AG10803 (cell line): ENCODE measurements at places on chromosomes 7 and 10.
A peak's percentile ranks its signal among the peaks of the same experiment; 100 is the strongest.

DNA sequence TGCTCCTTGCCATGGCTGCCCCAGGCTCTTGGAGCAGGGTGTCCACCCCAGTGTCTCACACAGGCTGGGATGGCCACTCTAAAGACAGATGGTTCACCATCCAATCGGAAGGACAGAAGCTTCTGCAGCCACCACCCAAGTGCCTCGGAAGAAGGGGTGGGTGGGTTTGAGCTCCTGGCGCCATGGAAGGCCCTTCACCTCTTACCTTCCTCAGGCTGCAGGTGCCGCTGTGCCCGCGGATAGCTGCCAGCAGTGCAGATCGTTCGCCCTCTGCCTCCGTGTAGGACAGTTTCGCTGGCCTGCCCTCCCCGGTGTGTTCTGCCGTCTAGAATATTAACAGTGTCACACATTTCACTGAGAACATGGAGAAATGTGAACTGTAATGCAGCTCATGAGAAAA lies 243.6 kb upstream of the GRB10 start:
- DNase-seq = no peak

- no peak for DNase-seq
Observed at GRCh38 chr7:108018668-108019067, 15.7 kb upstream of the LAMB1 start.

DNA sequence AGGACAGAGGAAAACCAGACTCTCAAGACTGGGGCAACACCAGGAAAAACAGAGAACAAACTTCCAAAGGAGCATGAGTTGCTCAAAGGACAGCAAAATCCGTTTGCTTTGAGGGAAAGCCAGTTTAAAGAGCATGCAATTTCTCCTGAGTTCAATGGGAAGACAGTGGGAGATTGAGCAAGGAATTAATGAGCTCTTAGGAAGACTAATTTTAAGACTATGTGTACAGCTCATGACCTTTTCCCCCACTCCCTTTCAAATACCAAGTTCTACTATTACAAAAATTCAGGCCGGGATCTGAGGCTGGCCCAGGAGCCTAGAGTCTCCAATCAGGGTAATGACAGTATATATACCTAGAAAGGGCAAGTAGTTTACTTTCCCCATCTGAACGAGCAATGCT lies 79.2 kb downstream of the EPDR1 start:
- peak; percentile 40 for DNase-seq

DNA sequence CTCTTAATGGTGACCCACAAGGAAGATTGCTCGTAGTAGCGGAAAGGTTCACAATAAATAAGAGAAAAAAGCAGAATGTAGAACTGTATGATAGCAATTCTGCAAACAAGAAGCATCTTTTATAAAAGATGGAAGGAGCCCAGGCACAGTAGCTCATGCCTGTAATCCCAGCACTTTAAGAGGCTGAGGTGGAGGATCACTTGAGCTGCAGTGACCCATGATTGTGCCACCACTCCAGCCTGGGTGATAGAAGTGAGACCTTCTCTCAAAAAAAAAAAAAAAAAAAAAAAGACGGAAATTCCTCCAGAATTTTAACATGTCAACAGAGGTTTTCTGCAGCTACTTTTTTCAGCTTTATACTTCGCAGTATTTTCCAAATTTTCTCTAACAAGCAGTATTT lies 13.2 kb downstream of the GATAD1 start:
- no peak for DNase-seq

DNA sequence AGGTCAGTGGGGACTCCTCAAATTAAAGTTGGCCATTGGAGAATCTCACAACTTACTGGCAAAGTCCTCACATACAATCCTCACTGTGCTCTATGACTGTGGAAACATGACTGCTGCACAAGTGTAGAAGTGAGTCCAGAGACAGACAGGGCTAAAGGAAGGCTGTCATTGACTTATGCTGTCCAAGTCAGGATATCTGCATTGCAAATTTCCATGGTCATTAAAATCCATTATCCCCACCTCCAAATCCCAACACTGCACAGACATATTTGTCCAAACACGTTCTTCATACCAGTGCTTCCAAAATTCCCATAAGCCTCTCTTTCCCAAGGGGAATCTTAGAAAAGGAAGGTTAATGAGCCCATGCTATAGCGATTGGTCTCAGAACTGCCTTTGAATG lies 396.8 kb upstream of the ANKRD30A start:
- no peak for DNase-seq

GRCh38 chr7:142481548-142481947 lies 223.7 kb upstream of the PRSS58 start:
- DNase-seq = peak; percentile 49

DNA sequence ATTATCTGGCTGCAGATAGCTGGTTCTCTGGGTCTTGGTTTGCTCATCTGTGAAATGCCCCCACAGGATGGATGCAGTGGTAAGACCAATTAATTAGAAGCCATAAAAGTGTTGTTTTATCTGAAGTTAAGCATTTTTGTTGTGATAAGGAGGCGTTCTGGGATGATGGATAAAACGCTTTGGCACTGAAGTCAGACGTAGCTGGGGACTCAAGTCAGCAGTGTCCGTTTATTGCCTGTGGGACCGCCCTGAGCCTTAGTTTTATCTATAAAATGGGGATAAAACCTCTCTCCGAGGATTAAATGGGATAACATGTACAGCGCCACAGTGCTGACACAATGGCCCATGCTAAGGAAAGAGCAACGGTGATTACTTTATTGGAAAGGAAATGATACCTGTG lies 34.7 kb downstream of the TCF7L2 start:
- DNase-seq = no peak

DNA sequence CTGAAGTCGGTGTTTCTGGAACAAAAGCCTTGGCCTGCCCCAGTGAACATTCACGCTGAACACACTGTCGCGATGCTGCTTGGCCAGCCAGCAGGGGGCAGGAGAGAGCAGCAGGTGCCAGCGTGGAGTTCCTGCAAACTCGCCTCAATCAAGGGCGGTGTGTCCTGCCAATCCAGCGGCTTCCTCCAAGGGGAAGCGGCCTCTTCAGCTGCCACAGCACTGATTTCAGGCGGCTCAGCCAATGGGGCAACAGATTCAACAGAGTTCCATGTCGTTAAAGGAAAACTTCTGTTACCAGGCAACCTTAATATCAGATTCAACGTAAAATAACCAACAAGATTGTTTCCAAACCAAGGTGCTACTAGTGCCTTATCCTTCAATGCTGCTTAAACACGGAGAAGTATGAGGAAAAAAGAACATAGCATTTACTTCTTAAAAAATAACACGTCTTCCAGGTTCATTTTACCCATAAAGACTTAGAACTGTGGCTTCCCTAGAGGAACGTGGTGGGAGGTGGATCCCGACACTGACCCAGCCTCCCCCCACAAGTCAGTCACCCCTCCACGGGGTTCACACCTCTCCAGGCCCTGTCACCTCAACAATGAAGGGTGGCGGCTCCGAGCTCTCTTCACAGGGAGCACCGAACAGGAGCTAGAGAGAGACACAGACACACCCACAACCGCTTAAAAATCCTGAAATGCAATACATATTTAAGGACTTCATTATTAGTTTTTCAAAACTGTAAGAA lies 178.2 kb downstream of the DIP2C start:
- peak; percentile 93 for DNase-seq

DNA sequence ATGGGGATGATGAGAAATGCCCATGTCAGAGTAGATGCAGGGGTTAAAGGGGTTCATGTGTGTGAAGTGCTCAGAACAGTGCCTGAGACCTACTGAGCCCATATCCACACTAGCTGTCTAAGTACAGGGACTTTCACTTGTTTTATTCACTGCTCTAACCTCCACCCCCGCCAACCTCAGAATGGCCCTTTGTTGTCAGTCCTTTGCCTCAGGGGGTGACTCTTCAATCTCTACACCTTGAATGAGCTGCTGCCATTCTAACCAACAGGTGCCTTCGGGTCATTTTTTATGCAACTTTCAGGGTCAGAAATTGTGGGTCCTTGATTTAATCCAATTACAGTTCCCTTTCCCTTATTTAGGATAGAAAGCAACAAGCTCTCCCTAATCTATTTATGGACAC lies 26.2 kb downstream of the VSTM4 start:
- DNase-seq = no peak

GRCh38 chr7:1586827-1587705 lies 17.2 kb upstream of the PSMG3 start:
- no peak for DNase-seq

DNA sequence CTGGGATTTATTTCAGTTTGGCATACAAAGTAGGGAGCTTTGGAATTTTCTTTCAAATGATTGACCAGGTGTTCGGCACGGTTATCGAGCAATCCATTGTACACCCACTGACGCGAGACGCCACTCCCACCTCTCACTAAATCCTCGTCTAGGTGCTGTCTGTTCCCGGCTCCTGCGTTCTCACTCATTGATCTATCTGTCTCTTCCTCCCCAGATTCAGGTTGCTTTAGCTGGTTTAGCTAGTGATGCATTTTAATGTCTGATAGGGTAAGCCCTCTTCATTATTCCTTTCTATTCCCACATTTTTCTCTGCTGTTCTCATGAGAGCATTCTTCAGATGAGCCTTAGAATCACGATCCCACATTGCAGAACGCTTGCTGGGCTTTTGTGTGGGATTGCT lies 91.7 kb downstream of the ELFN1 start:
- no peak for DNase-seq

DNA sequence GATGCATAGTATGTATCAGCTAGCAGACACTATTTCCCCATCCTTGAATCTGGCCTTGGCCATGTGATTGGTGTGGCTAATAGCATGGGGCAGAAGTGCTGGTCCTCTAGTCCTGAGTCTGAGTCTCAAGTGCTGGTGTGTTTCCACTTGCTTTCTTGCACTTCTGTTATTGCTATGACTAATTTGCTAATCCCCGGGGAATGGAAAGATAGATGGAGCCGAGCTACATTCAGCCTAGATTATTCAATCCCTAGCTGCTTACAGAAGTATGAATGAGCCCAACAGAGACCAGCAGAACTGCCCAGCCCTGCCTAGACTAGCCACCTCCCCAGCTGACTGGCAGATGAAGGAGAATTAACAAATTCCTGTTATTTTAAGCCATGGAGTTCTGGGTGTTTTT lies 53.2 kb upstream of the SYPL1 start:
- DNase-seq = peak; percentile 82

DNA sequence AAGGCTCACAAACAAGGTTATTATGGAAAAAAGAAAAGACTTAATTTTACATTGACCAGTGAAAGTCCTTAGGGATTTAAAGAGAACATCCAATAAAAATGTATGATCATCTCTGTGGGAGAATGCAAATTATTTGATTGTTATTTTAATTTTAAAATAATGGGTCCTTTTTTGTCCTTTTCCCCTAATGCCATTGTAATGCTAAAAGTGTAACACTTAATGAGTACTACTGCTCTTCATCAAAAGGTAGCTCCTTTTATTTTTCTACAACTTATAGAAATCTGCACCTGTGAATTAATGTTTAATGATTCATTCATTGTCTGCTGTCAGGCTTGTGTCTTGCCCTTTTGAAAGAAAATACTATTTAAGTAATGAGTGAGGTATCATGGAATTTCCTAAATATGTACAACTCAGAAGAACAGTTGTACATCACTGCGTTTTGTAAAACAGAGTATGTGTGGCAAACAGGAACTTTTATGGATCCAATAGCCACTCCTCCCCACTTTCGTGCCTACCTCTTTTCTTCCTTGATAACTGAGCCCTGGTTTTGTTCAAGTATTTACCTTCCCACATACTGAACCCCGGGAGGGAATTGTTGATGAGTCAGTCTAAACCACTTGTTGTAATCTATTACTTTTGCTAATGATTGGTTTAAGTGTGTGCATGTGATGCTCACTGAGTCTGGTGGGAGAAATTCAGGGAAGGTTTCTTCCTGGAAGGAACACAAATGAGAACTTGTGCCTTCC lies 19.9 kb upstream of the TRUB1 start:
- DNase-seq = no peak

DNA sequence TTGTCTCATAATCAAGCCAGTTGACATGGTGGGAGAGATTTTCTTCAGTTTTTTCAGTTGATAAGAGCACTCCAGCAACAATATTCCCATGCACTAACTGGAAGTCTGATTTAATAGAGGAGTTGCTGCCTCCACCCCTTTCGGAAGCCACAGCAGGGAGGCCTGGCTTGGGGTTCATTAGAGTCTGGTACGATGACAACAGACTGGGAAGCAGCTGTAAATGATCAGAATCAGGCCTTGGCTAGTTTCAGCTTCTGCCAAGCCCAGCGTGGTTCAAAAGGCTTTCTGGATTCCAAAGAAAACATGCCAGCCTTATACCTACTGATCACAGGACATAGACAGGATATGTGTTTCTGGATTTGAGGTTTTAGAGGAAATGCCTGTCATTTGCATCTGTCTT lies 274.0 kb downstream of the CSTF2T start:
- peak; percentile 76 for DNase-seq

GRCh38 chr10:11563936-11564335 lies 47.5 kb downstream of the USP6NL start:
- no peak for DNase-seq

- DNase-seq = no peak
Observed at GRCh38 chr7:20484356-20484755, 131.1 kb upstream of the ABCB5 start.

- no peak for DNase-seq
Observed at GRCh38 chr7:35374858-35375257, 121.0 kb upstream of the TBX20 start.

- DNase-seq = no peak
Observed at GRCh38 chr10:131430716-131431412, 119.3 kb upstream of the TCERG1L start.

GRCh38 chr7:114695182-114695581 lies 226.7 kb upstream of the MDFIC start:
- DNase-seq = no peak

DNA sequence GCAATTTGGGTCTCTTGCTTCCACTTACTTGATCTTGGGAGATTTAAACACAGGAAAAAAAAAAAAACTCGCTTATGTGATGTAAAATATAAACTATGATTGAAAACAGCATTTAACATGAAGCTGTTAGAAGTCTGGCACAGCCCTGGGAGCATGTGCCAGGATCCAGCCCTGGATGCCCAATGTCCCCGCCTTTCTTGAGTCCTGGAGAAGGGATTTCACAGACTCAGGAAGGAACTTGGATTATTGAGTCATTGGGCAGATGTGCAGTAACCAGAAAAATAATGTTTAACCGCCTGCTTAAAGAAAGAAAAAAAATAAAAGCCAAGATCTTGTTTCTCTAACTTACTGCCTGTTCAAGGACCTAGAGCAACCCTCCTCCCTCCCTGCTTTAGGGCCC lies 3.7 kb upstream of the JCAD start:
- peak; percentile 94 for DNase-seq

DNA sequence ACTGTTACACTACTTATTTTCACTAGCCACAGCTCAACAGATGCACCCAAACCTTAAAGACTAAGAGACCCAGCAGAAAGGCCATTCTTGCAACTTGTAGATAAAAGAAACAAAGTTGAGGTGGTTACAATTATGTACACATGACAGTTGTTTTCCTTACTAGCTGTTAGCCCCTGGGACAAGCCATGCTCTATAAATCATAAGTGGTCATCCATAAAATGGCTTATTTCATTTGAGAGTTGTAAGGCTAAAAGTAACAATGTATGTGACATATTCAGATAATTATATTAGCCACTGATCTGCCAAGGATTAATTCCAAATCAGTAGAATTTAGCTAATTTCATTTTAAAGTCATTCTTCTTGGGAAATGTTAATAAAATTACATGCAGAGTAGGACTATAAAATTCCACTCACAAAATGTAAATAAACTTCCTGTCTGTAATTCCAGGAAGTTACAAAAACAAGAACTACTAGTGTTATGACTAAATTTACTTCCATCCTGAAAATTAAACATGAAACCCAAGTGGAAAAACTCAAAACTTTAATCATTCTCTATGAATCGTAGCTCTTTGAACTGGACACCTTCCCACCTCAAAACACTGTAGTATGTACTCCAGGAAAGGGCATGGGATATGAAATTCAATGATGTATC lies 13.3 kb downstream of the SLC37A3 start:
- DNase-seq = no peak

- DNase-seq = peak; percentile 77
Observed at GRCh38 chr10:74056050-74056818, 58.3 kb downstream of the VCL start.
